ENCODE measurements at places on chromosomes 12 and 14. TPM values are rescaled to one million over a fixed set of nuclear protein-coding genes. Genes with fewer than 3 reads are reported as not detected.

DNA sequence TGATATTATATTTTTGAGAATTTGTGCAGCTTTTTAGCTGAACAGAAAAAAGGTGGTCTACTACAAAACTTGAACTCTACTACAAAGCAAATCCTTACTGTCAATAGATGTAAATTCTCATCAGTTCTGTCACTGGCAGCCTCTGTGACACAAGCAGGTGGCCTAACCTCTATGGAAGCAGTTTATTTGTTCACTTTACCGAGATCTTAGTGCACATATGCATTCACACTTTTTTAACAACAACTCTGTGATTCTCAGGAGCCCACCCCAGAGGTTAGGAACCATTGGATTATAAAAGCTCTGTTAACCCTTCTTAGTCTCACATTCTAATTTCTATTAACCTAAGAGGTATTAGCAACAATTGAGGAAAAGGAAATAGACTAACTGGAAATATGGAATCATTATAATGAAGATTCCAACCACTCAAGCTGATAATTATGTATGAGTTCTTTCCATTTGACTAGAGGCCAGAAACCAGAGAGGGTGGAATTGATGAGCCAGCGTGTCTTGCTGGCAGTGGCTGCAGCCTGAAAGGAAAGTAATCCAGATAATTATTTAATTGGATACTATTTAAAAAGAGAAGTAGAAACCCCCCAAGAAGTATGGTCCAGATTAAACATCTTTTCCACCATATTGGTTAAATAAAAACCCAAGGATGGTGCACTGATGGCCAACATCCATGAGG lies 451.1 kb downstream of the TMEM117 start:
- H3K27me3 ChIP-seq, result no peaks in the 10 kb centered on the region
- H3K36me3 ChIP-seq, result no peaks in the 10 kb centered on the region
- no peak overlapping the region for H3K4me3 ChIP-seq

DNA sequence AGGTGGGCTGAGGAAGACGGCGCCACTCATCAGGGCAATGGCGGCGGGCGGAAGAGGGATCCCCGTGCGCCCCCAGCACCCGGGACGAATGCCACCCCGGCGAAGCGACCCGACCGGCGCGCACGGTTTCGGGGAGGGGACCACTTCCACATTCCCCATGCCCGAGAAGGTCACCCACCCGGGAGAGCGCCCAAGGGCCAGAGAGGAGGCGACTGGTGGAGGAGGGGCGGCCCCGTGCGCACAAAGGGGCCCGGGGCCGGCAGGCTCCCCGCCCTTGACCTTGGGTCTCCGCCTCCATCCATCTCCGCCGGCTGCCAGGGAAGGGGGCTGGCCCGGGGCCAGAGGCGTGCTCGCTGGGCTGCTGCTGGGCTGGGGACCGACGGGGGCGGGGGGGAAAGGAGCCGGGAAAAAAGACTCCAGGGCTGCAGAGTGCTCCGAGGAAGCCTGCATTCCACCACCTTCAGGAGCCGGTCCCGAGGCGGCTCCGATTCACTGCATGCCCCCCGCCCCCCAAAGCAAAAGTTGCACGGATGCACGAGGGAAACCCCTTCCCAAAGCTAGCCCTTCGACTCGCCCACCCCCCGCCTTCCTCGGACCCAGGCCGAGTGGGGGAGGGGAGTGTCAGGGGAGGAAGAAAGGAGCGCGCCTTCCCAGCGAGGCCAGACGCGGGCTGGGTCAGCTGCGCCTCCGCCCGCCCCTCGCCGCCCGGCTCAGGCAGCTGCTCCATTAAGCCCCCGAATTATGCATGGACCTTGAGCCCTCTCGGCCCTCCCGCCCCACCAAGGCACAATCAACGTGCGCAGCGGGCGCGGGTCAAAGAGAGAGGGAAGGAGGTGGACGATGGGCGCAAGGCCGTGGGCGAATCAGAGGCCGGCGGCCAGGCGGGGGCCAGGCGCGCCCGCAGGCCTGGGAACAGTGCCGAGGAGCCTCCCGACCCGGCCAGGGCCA lies 26.2 kb downstream of the BCL11B start:
- H3K36me3 ChIP-seq, result no peaks in the 10 kb centered on the region
- H3K4me1 ChIP-seq, result no peaks in the 10 kb centered on the region
- no peak overlapping the region for H3K4me3 ChIP-seq
- no peak overlapping the region for H3K27ac ChIP-seq
- DNase-seq, result no peak
- peaks cover under 1% of the 10 kb centered on the region for H3K27me3 ChIP-seq

Gene KRT74
- not detected for total RNA-seq

Gene SYNE3
- total RNA-seq, result 39.1 TPM

DNA sequence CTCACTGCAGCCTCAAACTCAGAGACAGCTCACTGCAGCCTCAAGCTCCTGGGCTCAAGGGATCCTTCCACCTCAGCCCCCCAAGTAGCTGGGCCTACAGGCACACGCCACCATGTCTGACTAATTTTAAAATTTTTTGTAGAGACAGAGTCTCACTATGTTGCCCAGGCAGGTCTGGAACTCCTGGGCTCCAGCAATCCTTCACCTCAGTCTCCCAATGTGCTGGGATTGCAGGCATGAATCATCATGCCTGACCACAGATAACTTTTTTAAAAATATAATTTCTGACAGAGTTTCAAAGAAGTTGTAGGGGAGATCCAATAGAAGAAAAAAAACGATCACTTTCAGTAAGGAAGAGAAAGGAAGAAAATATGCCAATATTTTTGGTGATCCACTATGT lies 189.7 kb upstream of the CDKN3 start:
- H3K27ac ChIP-seq, result no peak overlapping the region
- DNase-seq, result no peak
- H3K36me3 ChIP-seq, result no peaks in the 10 kb centered on the region
- H3K27me3 ChIP-seq, result no peaks in the 10 kb centered on the region

DNA sequence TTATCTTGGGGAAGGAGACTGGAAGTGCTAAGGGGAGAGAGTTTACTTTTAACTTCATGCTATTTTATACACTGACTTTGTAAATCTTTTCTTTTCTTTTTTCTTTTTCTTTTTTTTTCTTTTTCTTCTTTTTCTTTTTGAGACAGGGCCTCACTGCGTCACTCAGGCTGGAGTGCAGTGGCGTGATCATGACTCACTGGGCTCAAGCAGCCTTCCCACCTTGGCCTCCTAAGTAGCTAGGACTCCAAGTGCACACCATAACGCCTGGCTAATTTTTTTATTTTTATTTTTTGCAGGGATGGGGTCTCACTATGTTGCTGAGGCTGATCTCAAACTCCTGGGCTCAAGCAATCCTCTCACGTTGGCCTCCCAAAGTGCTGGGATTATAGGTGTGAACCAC lies 294.6 kb upstream of the PRICKLE1 start:
- no peaks in the 10 kb centered on the region for H3K36me3 ChIP-seq
- no peak overlapping the region for H3K27ac ChIP-seq
- no peaks in the 10 kb centered on the region for H3K4me1 ChIP-seq
- H3K27me3 ChIP-seq, result no peaks in the 10 kb centered on the region
- no peak overlapping the region for H3K4me3 ChIP-seq
- DNase-seq, result no peak

Measured in aorta (tissue), 5 donors.